ENCODE measurements at places on chromosomes 4 and X. TPM values are rescaled to one million over a fixed set of nuclear protein-coding genes. Genes with fewer than 3 reads are reported as not detected.

GRCh38 chrX:122866532-122866931 is 317.5 kb upstream of the GRIA3 start:
- no peak for DNase-seq

Gene CXCL5
- not detected for total RNA-seq

- no peak for DNase-seq
Measured at GRCh38 chr4:10866666-10867065, 182.1 kb upstream of the CLNK start.

DNA sequence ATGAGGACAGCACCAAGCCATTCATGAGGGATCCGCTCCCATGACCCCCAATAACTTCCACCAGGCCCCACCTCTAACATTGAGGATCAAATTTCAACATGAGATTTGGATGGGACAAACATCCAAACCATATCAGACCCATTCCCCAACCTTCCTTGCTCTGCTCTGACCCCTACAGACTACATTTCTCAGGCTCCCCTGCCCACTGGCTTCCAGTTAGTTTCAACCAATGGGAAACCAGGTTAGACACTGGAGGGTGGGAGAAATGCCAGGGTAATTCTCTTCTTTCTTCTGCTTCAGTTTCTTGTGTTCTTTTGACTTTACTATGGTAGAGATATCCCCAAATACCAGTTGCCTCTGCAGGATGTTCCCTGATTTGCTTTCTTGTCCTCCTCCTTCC is 125.7 kb downstream of the CLCN4 start:
- no peak for DNase-seq

Gene SOX3
- total RNA-seq = 2.4 TPM

GRCh38 chrX:13487731-13488505 is 81.5 kb upstream of the EGFL6 start:
- DNase-seq = peak; percentile 7

DNA sequence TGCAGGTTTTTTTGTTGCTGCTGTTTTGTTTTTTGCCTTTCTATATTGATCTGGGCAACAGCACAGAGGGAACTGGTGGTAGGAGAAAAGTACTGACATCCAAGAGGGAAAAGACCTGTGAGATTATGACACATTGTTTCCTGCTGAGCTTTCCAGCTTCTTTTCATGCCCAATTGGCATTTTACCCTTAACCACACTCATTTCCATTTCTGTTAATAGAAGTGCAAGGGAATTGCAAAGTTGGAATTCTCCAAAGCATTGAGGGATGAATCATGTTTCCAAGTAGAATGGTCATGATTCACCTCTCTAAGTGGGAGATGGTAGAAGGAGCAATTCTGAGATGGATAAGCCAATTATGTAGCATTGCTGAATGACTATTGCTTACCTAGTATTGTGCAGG is 161.5 kb downstream of the PPARGC1A start:
- peak; percentile 22 for DNase-seq
